ENCODE measurements at places on chromosomes 13 and 19.

- peaks cover 23% of the 10 kb centered on the region for H3K4me1 ChIP-seq
- H3K36me3 ChIP-seq: peaks cover 3% of the 10 kb centered on the region
- H3K27me3 ChIP-seq: peaks cover 16% of the 10 kb centered on the region
- H3K27ac ChIP-seq: no peak overlapping the region
Observed at GRCh38 chr19:40530091-40530901, 46.4 kb upstream of the SHKBP1 start.

DNA sequence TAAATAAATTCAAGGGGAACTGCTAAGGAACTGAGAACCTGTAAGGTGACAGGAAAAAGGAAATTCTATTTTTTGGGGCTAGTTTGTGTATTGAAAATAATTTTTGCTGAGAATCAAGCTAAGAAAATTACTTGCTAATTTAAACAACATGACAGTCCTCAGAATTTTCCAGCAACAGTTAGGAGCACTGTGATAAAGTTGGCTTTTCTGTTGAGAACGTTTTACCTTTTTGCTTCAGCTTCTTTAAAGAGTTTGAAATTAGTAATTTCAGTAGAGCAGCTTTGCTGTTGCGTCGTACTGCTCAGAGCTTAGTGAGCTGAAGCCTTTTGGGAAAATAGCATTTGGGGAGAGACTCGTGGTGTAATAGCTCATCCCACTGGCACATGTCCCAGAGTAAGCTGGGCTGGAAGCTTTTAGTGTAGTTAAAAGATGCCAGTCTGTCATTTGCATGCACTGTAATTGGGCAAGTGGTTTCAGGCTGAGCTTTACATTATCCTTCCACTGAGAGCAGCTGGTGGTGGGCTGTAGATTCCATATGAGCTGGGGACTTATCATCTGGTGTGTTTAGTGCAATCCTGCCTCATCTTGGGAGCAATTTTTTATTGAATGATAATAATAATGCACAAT lies 69.8 kb downstream of the LRCH1 start:
- H3K27ac ChIP-seq: no peak overlapping the region
- no peaks in the 10 kb centered on the region for H3K27me3 ChIP-seq
- peak; percentile 71 for DNase-seq
- H3K36me3 ChIP-seq: no peaks in the 10 kb centered on the region

DNA sequence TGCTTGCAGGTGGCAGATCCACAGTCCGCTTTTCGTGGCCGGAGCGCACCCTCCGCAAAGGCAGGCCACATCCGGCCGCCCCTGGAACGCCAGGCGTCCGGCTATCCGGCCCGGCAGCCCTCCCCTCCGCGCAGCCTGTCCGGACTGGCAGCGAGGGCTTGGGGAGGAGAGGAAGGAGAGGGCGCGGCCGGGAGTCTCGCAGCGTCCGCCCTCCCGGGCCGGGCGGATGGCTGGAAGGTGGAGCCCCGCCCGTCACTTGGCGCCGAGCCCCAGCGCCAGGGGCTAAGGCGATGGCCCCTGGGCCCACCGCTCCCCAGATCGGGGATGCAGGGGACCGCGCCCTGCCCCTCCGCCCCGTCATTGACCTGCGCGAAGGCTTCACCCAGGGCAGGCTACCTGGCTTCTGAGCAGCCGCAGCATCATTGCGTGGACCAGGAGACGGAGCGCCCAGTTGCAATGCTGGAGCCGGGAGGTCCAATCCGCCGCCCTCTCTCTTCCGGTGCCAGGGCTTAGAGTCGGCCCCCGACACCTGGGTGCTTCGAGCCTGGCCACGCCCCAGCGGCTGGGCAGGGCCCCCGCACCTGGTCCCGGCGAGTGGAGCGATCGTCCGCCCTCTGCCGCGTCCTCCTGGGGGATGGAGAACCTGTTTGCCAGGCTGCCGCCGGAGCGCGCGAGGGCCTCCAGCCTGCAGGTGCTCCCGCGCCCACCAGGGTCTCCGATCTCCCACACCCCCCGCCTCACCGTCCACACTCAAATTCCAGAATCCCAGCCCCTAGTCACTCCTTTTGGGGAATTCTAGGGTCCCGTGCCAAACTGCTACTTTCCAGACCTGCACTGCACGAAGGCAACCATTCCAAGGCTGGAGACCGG lies at the start of gene FUT1:
TSS of gene FUT1 (minus strand) at position 146 of the 870 bp plus-strand sequence. CDS start 1,360 bp downstream, outside the sequence.
- H3K27me3 ChIP-seq: no peaks in the 10 kb centered on the region
- DNase-seq: no peak
- H3K36me3 ChIP-seq: peaks cover 9% of the 10 kb centered on the region
- H3K4me1 ChIP-seq: peaks cover 19% of the 10 kb centered on the region

- peak overlapping the region; percentile 79 for H3K4me3 ChIP-seq
- H3K27ac ChIP-seq: peak overlapping the region; percentile 88
Observed at GRCh38 chr19:52028780-52029123, 573 bp upstream of the ZNF614 start.

DNA sequence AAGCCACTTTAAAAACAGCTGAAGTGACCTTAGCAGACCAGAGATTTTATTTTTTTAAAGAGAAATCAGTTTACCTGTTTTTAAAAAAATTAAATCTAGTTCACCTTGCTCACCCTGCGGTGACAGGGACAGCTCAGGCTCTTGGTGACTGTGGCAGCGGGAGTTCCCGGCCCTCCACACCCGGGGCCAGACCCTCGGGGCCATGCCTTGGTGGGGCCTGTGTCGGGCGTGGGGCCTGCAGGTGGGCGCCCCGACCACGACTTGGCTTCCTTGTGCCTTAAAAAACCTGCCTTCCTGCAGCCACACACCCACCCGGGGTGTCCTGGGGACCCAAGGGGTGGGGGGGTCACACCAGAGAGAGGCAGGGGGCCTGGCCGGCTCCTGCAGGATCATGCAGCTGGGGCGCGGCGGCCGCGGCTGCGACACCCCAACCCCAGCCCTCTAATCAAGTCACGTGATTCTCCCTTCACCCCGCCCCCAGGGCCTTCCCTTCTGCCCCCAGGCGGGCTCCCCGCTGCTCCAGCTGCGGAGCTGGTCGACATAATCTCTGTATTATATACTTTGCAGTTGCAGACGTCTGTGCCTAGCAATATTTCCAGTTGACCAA lies 10.8 kb downstream of the PLPPR3 start:
- H3K36me3 ChIP-seq: peaks cover 74% of the 10 kb centered on the region
- no peak for DNase-seq
- no peaks in the 10 kb centered on the region for H3K4me1 ChIP-seq
- H3K27ac ChIP-seq: no peak overlapping the region
- no peak overlapping the region for H3K4me3 ChIP-seq
- H3K27me3 ChIP-seq: no peaks in the 10 kb centered on the region

- H3K4me1 ChIP-seq: no peaks in the 10 kb centered on the region
- no peaks in the 10 kb centered on the region for H3K36me3 ChIP-seq
- DNase-seq: no peak
- H3K4me3 ChIP-seq: no peak overlapping the region
- H3K27me3 ChIP-seq: no peaks in the 10 kb centered on the region
Observed at GRCh38 chr13:97660594-97661260, 226.8 kb downstream of the RAP2A start.

DNA sequence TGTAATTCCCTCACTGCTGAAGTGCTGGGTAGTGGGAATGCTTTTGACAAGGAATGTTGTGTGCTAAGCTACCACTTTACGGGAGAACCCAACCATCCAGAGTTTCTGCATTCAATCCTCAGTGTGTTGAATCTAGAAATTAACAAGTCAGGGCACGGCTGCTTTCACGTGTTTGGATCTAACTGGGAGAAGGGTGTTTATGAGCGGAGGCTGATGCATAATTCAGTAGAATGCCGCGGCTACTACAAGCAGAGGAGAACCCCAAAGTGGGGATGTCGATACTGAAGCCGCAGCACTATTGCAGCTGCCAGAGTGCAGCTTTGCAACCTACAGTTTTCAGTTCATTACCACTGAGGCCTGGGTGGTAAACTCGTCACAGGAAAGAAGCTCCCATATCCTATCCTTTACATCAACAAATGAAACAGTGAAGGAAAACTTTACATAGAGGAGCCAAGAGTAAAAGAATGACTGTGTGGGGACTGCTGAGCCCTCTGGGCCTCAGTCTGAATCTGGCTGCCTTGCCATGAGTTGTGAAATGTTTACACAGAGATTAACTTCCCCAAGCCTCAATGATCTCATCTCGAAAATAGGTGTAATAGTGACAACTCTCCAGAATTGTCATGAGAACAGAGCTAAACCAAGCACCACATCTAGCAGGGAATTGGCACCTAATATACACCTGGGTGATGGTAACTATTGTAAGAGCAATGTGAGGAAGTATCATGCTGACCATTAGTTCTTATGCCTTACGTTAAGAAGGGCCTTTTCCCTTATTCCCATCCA lies 531.7 kb downstream of the MYO16 start:
- no peaks in the 10 kb centered on the region for H3K36me3 ChIP-seq
- H3K4me1 ChIP-seq: peaks cover 25% of the 10 kb centered on the region
- H3K4me3 ChIP-seq: no peak overlapping the region
- H3K27me3 ChIP-seq: no peaks in the 10 kb centered on the region
- no peak overlapping the region for H3K27ac ChIP-seq

GRCh38 chr13:62014299-62014698 lies 598.6 kb upstream of the PCDH20 start:
- no peaks in the 10 kb centered on the region for H3K36me3 ChIP-seq
- H3K27ac ChIP-seq: no peak overlapping the region
- DNase-seq: no peak
- no peaks in the 10 kb centered on the region for H3K27me3 ChIP-seq
- H3K4me1 ChIP-seq: no peaks in the 10 kb centered on the region
- no peak overlapping the region for H3K4me3 ChIP-seq

DNA sequence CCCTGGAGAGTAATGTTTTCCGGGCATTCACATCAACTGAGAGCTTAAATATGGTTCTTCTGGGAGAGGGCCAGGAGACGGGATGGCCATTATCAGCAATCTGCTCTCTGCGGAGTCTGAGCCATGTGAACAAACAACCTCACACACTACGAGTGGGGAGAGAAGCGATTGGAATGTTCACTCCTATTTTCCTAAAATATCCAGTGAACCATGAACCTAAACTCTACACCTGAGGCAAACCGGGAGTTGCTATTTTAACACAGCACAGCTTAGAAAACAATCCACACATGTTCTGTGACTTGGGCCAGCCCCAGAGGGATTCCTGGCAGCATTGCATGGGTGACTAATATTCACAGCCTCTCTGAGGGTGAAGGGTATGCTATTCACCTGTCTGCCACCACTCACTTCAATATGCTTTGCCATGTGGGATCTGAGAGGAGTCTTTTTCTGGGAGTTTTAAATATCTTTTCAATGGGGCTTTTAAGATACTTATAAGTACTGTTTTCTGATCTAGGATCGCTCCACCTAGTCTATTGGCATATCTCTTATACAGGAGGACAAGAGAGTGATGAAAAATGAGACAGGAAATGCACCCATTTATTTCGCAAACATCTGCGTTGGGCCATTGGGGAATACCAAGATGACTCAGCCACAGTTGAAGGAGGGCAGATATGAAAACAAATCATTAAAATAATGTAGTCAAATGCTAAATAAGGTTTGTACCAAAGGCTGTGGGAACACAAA lies 72.6 kb upstream of the SERP2 start:
- DNase-seq: no peak
- H3K4me1 ChIP-seq: peaks cover 36% of the 10 kb centered on the region
- no peaks in the 10 kb centered on the region for H3K27me3 ChIP-seq
- no peak overlapping the region for H3K4me3 ChIP-seq
- peak overlapping the region; percentile 10 for H3K27ac ChIP-seq

GRCh38 chr13:33015241-33015668 lies 968 bp upstream of the KL start:
- peaks cover 15% of the 10 kb centered on the region for H3K4me1 ChIP-seq
- H3K36me3 ChIP-seq: no peaks in the 10 kb centered on the region
- DNase-seq: no peak
- peaks cover 7% of the 10 kb centered on the region for H3K27me3 ChIP-seq
- peak overlapping the region; percentile 59 for H3K4me3 ChIP-seq

- H3K27me3 ChIP-seq: no peaks in the 10 kb centered on the region
- H3K4me3 ChIP-seq: peak overlapping the region; percentile 94
- peaks cover 17% of the 10 kb centered on the region for H3K4me1 ChIP-seq
- DNase-seq: no peak
- H3K27ac ChIP-seq: peak overlapping the region; percentile 88
Observed at GRCh38 chr19:52094526-52095130, 937 bp downstream of the ZNF841 start.

DNA sequence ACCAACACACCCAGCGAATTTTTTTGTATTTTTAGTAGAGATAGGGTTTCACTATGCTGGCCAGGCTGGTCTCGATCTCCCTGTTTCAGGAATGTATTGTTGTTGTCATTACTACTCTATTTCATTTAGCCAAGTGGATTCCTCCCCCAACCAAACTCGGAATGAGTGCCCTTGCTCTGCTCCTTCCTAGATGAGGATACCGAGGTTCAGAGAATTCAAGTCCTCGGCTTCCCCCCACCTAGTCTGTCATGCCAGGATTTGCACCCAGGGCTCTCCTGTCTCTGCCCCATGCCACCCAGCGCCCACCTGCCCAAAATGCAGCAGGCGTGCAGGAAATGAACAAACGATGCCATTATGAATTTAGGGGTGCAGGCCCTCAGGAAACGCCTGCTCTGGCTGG lies 3.5 kb upstream of the SPACA4 start:
- no peak for DNase-seq
- peaks cover 10% of the 10 kb centered on the region for H3K27me3 ChIP-seq
- H3K27ac ChIP-seq: no peak overlapping the region
- H3K36me3 ChIP-seq: no peaks in the 10 kb centered on the region

- H3K27ac ChIP-seq: no peak overlapping the region
- no peaks in the 10 kb centered on the region for H3K27me3 ChIP-seq
- H3K36me3 ChIP-seq: no peaks in the 10 kb centered on the region
- H3K4me1 ChIP-seq: no peaks in the 10 kb centered on the region
- no peak for DNase-seq
- H3K4me3 ChIP-seq: no peak overlapping the region
Observed at GRCh38 chr19:21593934-21594820, 88.8 kb downstream of the ZNF429 start.

GRCh38 chr19:2665103-2665502 lies 37.4 kb downstream of the GNG7 start:
- H3K27me3 ChIP-seq: no peaks in the 10 kb centered on the region
- no peak overlapping the region for H3K4me3 ChIP-seq
- DNase-seq: no peak

- H3K27ac ChIP-seq: peak overlapping the region; percentile 71
- peaks cover 8% of the 10 kb centered on the region for H3K4me1 ChIP-seq
- H3K36me3 ChIP-seq: peaks cover 15% of the 10 kb centered on the region
- no peak for DNase-seq
Observed at GRCh38 chr13:32254416-32254815, 60.7 kb downstream of the ZAR1L start.

GRCh38 chr19:42092350-42092749 lies 16.4 kb downstream of the ZNF574 start:
- no peak overlapping the region for H3K4me3 ChIP-seq
- H3K27me3 ChIP-seq: peaks cover 6% of the 10 kb centered on the region
- no peak overlapping the region for H3K27ac ChIP-seq
- no peaks in the 10 kb centered on the region for H3K36me3 ChIP-seq
- peaks cover 17% of the 10 kb centered on the region for H3K4me1 ChIP-seq

GRCh38 chr19:12872941-12873890 lies 8.0 kb downstream of the DNASE2 start:
- no peaks in the 10 kb centered on the region for H3K4me1 ChIP-seq
- H3K27me3 ChIP-seq: no peaks in the 10 kb centered on the region
- H3K36me3 ChIP-seq: peaks cover 31% of the 10 kb centered on the region
- peak overlapping the region; percentile 13 for H3K4me3 ChIP-seq

Data from suprapubic skin (tissue), 4 donors.